ENCODE measurements at places on chromosomes 3 and 15. TPM values are rescaled to one million over a fixed set of nuclear protein-coding genes. Genes with fewer than 3 reads are reported as not detected.
A peak's percentile ranks its signal among the peaks of the same experiment; 100 is the strongest.

DNA sequence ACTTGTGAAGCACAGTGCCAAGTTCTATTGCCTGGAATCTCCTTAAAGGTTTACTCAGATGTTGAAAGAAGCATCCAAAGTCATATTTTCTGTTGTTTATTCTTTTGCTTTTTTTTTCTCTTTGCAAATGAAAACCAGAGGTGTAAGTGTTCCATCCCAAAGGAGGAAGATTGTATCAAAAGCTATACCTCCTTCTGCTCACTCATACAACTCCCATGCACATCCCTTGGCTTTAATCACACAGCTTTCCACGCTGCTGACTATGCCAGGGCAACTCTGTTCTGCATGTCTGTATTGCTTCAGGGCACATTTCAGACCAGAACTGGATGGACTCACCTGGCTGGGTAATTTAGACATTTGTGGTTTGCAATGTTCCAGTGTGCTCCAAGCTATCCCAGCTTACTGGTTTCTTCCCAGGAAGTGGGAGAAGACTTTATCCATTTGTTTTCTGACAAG is 399.6 kb upstream of the TBL1XR1 start:
- DNase-seq: no peak

SLC12A8 gene
- 6.3 TPM for total RNA-seq

GXYLT2 gene
- 13.3 TPM for total RNA-seq

HCN4 gene
- total RNA-seq: not detected

GRCh38 chr15:66080717-66081398 is 172.7 kb downstream of the MEGF11 start:
- peak; percentile 10 for DNase-seq

- no peak for DNase-seq
Measured at GRCh38 chr15:88142121-88142520, 114.4 kb downstream of the NTRK3 start.

- DNase-seq: no peak
Measured at GRCh38 chr15:76987276-76987675, 7.7 kb upstream of the PSTPIP1 start.

NOX5 gene
- not detected for total RNA-seq

All from SJSA1 (cell line).